ENCODE measurements at places on chromosomes 13 and 19.

DNA sequence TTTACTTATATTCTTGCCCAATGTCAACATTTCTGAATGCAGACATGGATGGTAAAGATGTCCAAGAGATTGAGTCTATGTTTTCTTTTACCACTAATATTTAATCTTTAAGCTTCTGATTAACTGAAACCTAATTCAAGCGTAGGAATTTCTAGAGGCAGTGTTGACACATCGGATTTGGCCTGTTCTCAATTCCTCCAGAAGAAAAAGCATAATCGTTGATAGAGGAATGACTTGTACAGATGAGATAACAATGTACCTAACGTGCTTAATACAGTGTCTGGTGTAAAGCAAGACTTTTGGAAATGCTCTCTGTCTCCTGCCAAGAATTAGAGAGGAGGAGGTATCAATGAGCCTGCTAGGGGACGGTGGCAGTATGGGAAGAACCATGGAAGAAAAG, 35.2 kb downstream of the SLC15A1 start:
- no peak for DNase-seq

DNA sequence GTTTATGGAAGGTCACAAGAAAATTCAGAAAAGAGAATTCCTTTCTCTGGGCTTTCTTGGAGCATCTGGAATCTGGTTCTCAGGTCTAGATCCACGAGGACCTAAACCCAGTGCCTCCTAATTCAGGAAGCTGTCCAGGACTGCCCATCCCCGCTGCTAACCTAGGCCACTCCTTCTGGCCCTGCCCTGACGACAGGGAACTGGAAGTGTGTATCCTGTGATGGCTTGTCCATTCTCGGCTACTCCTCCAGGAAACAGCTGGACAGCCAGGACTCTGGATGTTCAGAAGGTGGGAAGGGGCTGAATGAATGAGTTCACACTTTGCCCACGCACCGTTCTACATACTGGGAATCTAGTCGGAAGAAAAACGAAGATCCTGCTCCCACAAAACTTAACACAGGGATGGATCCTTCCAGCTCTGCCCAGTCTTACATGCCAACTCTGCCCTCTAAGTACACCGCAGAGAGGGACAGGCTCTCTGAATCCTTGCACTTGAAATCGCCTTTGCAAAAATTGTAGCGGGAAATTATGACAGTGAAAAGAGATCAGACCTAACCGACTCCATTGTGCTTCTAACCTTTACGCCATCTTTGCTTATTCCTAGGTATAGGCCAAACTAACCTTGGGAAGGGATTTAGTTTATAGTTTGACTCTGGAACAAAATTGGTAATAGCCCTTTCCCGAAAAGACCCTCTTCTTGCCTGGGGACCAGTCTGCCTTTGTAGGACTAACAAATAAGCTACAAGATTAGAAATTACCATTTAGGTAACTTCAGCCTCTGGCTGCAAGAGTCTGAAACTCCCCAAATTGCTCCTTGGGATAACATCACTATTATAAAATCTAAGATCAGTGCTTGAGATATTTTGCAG, 1.8 kb downstream of the LSM4 start:
- DNase-seq: no peak

- no peak for DNase-seq
Observed at GRCh38 chr13:82615043-82615442, 1267.2 kb downstream of the SLITRK1 start.

GRCh38 chr13:112635323-112635722, 47.4 kb upstream of the TUBGCP3 start:
- DNase-seq: no peak

- peak; percentile 13 for DNase-seq
Observed at GRCh38 chr13:75512253-75512652, 25.4 kb downstream of the COMMD6 start.

GRCh38 chr13:74246487-74246886, 112.3 kb upstream of the KLF12 start:
- DNase-seq: peak; percentile 18

DNA sequence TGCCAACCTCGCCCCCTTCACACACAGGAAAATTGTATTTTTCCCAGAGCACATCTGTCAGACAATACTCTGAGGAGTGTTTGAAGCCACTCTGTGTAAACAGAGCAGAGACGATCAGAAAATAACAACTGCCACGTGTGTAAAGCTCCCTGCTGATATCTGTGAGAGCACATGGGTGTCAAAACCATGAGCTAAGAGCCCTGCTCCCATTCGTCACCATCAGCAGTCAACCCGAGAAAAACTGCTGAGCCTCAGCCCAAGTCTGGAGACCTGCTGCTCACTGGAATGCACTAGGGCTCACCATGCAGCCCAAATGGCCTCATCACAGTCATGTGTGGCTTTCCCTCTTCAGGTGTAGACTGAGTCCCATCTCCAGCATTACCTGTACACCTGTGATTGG, 304.1 kb downstream of the FGF14 start:
- DNase-seq: no peak

DNA sequence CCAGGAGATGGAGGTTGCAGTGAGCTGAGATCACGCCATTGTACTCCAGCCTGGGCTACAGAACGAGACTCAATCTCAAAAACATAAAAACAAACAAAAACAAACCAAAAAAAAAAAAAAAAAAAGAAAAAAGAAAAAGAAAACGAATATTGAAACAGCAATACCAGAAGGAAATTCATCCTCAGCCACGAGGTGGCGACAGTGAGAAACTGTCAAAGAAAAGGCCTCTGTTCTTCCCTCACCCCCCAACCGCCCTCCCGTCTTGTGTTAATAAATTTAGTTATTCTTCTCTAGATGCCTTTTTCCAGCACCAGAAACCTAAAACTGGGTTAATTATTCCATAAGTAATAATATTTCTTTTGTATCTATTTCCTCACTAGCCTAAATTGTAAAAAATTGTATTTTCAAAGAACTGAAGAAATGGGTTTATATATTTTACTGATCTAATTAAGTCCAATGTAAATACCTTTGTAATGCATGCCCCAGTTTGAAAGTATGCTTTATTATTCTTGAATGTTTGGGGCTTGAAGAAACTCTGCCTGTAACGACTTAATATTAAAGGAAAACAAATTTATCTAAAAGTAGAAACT, 38.6 kb downstream of the LIG4 start:
- peak; percentile 6 for DNase-seq

- peak; percentile 52 for DNase-seq
Observed at GRCh38 chr19:34963573-34964406, at the start of gene ZNF792. ZNF792 (minus strand) TSS chr19:34964229; CDS start chr19:34963662, 567 bp downstream.

DNA sequence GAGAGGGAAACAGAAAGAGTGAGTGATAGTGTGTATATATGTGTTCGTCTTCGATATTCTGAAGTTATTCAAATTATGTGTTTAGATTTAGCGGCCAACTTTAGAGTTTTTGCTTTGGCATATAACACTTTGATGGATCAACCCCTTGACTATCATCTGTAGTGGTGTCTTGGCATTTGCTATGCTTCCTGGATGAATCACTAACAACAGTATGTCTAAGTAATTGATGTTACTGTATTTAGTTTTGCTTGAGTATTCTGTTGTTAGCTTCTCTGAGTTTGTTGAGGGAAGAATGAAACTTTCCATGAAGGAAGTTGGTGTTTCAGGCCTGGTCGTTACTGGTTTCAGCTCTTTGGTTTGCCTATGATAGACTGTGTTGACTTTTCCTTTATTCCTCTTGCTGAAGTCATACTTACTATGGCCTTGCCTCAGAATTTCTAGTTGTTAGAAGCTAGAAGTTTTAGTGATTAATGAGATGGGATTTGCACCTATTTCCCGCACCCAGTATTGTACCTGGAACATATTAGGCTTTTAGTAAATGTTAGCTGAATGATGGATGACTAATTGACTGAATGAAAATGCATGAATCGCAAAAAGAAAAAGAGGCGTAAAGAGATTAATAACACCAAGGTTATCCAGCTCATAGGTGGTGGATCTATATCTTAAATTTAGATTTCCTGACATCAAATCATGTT, 20.7 kb downstream of the NDFIP2 start:
- no peak for DNase-seq
